Cerebellar nuclear complex (tissue), 1 donor: ENCODE measurements at places on chromosomes 6 and 20.

- DNase-seq, result no peak
These were observed 49.6 kb downstream of the DCBLD1 start for GRCh38 chr6:117531809-117532725.

- no peak for DNase-seq
These were observed 1.1 kb downstream of the SLC22A1 start for GRCh38 chr6:160122744-160123143.

DNA sequence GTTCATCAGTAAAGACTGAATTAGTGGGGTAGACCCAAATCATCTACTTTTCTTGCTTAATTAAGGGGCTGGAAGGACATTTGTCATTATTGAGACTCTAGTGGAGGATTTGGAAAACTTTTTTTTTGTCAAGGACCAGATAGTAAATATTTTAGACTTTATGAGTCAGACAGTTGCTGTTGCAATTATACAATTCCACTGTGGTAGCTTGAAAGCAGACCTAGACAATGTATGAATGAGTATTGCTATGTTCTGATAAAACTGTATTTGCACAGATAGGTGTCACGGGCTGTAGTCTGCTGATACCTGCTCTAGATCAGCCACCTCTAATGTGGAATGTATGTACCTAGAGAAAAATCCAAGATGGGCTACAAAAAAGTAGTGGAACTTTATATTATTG, 175.0 kb downstream of the CARMIL1 start:
- no peak for DNase-seq

DNA sequence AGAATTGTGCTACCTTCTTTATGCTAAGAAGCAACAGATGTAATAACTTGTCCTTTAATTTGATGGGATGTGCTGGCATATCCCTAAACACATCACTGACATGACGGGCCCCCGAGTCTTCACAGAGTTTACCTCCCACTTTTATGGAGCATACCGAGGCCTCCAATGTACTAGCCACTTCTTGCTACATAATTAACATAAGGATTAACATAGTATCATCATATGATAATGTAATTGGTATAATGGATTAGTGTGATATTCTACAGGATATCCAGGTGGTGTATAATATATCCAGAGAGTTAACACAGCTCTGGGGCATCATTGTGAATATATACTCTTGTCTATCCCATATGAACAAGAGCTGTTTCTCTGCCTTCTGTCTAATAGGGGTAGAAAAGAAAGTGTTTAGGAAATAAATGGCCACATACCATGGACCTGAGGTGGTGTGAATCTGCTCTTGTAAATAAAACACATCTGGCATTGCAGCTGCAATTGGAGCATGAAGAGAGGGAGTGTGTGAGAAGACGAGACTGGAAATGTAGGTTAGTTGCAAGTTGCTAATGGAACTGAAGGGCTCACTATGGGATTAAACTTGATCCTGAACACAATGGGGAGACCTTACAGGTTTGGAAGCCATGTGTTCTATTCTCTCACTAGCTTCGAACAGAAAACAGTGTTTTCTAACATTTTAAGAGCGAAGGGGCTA, 102.3 kb downstream of the IYD start:
- DNase-seq, result no peak
